ENCODE measurements at places on chromosomes 13 and 19.

- no peak for DNase-seq
Observed at GRCh38 chr19:4094291-4094690, 27.6 kb upstream of the ZBTB7A start.

DNA sequence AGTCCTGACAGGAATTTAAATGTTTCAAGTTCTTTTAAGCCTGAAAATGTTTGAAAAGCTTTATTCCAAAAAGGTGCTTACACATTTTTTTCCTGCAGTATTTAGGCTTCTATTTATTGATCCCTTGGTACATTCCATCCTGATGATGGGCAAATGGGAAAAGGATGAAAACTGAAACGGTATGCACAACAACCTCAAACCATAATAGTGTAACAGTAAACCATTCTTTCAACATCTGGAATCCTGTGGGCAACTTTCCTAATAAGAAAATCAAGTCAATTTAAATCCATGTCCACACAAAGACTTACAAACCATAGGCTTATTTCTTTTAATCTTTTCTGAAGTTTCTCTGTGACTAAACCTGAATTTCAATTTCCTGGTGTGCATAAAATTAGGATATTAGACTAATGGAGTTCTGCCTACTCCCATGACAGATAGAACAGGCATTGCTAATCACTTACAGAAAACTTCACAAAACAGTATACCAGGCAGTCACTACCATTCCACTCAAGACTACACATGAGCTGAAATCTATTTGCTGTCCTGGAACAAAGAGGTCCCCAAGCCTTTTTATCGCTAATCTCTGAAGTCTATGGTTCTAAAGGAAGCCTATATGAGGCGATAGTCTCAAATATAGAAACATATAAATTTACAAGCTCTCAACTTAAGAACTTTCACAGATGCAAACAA, 103.3 kb downstream of the DLEU7 start:
- DNase-seq, result no peak

- DNase-seq, result no peak
Observed at GRCh38 chr19:10283301-10284064, 3.3 kb upstream of the ICAM4 start.

DNA sequence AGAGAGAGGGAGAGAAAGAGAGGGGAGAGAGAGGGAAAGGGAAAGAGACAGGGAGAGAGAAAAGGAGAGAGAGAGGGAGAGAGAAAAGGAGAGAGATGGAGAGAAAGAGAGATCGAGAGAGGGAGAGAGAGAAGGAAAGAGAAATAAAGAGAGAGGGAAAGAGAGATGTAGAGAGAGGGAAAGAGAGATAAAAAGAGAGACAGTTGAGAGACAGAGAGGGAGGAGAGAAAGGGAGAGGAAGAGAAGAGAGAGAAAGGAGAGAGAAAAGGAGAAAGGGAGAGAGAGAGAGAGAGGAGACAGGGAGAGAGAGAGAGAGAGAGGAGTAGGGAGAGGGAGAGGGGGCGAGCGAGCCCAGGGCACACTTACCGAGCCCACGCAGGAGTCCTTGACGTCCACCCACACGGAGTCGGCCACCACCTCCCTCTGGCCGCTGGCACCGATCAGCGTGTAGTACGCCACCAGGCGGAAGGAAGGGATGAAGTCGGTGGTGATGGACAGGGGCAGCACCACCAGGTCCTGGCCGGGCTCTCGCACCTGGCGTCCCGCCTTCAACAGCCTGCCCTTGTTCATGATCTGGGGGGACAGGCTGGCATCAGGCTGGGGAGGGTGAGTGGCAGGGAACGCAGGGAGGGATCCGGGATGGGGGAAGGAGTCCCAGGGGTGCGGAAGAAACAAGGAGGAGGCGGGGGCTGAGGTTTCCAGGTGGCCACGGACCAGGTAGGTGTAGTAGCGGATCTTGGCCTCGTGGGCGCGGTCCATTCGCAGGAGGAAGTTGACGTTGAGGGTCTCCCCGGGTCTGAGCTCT, 10.0 kb downstream of the C3 start:
- DNase-seq, result no peak

- no peak for DNase-seq
Observed at GRCh38 chr13:93865235-93865634, 614.2 kb downstream of the DCT start.

DNA sequence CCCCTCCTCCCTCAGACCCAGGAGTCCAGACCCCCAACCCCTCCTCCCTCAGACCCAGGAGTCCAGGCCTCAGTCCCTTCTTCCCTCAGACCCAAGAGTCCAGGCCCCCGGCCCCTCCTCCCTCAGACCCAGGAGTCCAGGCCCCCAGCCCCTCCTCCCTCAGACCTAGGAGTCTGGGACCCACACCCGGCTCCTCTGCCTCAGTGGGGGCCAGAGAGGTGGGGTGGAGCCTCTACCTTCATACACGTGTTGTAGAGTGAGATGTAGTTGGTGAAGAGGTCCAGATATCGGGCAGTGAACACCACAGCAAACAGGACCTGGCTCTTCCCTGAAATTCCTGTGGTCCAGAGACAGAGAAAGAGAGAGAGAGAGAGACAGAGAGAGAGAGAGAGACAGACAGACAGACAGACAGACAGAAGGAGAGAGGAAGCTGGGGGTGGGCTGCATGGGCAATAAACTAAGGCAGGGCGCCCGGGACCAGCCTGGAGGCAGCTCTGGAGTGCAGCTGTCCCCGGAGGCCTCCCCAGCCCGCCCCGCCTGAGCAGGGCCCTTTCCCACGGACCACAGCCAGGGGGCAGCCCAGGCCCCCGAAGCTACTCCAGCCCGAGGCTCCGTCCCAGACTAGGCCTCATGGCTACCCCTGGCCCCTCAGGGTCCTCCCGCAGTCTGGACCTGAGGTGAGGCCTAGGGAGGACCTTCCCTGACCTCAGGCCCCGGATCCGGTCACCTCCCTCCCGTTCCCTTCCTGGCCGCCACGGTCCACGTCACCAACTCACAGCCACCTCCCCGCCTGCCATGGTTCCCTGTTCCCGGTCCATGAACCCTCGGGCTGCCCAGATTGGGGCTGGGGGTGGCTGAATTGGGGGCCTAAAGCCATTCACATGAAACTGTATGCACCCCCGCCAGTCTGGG, 907 bp downstream of the KDELR1 start:
- DNase-seq, result peak; percentile 46

DNA sequence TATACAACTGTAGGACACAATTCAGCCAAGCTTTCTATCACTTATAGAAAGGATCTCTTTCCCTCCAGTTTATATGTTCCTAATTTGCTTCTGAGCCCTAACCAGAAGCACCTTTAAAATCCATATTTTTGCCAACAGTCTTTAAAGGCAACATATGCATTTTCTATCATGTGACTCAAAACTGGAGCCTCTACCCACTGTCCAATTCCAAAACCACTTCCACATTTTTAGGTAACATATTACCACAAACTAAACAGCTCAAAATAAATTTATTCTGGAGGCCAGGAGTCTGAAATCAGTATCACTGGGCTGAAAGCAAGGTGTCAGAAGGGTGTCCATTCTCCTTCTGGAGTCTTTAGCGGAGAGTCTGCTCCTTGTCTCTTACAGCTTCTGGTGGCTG, 15.9 kb upstream of the EFNB2 start:
- no peak for DNase-seq

DNA sequence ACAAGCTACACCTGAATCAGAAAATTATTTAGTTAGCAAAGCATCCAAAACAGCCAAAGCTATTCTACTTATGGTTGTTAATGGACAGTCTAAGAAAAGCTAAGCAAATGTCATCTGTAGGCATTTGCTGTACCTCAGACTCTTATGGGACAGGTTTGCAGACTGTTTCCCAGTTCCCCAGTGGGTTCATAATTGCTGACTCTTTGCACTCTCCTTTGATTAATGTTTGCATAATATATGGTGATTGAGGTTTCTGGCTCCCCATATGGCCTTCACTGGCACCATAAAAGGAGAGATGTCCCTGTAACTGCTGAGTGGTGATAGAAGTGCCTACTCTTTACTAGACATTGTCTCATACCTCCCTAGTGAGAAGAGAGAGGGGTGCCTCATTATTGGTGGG, 142.1 kb downstream of the GPC6 start:
- DNase-seq, result no peak

DNA sequence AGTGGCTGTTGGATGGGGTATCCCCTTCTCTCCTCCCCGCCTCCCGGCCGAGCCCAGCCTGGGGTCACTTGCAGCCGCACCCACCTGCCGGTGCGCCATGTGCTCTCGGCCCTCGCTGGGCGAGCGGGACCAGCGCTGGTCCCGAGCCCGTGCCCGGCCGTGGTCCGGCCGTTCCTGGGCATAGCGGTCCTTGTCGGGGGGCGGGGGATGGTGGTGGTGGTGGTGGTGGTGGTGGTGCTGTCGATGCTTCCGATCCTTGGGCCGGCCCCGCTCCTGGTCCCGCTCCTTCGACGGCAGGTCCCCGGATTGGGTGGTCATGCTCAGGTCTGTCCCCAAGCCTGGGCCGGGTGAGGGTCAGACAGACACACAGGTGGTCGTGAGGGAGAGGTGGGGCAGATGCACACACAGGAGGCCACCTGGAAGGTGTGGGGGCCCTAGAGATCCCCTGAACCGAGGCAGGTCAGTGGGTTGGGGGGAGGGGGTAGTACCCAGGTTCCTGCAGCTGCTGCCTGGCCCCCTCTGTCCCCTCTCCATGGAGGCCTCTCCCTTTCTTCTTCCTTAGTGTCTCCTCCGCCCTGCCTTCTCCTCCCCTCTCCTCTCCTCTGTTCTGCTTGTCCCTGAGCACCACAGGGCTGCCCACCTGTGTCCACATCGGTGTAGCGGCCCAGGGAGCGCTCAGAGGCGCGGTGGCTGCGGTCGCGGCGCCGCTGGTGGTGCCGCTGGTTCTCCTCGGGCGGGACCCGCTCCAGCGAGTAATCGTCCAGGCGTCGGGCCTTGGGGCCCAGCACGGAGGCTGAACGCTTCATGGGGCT, 58.7 kb downstream of the IER2 start:
- no peak for DNase-seq

- DNase-seq, result no peak
Observed at GRCh38 chr13:33112766-33113165, 96.5 kb downstream of the KL start.

DNA sequence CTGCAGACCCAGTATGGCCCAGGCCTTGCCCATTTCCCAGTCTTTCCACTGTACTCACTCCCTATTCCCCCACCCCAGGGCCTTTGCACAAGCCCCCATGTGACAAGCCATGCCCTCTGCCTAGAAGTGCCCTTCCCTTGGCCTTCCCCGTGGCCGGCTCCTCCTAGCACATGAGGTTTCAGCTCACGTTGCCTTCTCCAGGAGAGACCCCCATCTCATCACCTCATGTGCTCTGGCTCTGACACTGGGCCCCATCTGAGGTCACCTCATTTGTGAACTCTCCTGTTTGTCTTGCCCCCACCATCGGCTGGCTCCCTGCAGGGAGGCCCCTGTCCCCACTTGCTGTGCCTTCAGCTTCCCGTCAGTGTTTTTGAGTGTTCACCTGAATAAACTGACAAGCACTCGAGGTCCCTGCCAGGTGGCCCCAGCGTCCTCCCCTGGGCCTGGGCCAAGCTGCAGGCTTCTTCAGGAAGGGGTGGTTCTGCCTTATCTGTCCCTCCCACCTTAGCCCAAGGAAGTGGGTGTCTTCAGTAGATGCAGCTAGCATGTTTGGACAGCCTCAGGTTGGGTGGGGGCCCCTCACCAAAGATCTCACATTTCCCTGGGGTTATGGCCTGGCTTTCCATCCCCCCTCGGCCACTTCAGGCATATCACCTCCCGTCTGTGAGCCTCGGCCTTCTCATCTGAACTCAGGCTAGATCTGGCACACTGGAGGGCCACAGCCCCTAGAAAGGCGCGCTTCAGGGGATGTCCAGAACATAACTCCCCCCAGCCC, 3.8 kb upstream of the SLC25A42 start:
- DNase-seq, result no peak

- DNase-seq, result no peak
Observed at GRCh38 chr13:51213173-51213728, 8.9 kb upstream of the FAM124A start.

GRCh38 chr13:88124142-88124541, 453.0 kb downstream of the SLITRK5 start:
- DNase-seq, result no peak

DNA sequence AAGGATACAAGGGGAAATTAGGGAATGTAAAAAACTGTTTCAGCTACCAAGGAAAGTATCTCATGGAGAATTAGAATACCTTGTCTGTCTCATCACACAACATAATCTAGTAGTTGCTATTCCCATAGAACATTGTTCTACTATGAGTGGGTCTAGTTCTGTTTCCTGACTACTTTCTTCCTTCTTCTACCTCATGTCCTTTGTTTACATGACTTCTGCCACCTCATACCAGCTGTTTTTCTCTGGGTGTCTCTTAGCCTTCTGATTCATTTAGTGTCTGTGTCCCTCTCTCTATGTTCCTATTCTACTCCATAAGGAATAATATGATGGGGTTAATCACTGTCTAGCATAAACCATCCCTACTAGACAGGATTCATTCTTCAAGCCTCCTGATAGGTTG, 887.3 kb downstream of the DIAPH3 start:
- no peak for DNase-seq

DNA sequence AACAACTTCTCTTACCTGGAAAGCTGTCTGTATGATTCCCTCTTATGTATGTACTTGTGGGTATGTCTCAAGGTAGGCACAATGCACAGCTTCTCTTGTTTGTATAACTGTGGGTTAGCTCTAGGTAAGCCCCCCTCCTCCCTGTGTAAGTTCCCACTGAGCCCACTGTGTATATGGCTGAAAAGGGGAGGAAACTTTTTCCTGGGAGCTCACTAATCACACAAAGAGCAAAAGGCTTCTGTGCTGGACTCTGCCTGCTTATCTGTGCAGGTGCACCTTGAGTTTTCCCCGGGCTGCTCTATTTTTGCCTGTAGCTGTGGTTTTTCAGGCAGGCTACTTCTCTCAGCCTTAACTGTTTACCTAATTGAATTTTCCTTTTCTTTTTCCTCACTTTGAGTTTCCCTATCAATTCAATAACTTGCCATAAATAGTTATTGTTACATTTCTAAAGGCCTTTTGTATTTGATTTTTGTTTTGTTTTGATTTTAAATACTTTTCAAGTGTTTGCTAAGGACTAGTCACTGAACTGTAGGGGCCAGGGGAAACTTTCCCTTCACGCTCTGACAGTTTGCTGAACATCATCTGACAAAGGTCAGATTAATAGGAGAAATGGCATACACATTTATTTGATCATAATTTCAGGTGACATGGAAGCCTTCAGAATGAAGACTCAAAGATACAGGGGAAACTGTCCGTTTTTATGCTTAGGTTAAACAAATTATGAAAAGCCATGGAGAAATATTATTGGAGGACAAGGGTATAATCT, 423.5 kb upstream of the ATXN8OS start:
- DNase-seq, result no peak

GRCh38 chr13:97339988-97340749, 93.8 kb upstream of the RAP2A start:
- DNase-seq, result no peak

- DNase-seq, result no peak
Observed at GRCh38 chr19:27828829-27829228, 1384.1 kb downstream of the UQCRFS1 start.

DNA sequence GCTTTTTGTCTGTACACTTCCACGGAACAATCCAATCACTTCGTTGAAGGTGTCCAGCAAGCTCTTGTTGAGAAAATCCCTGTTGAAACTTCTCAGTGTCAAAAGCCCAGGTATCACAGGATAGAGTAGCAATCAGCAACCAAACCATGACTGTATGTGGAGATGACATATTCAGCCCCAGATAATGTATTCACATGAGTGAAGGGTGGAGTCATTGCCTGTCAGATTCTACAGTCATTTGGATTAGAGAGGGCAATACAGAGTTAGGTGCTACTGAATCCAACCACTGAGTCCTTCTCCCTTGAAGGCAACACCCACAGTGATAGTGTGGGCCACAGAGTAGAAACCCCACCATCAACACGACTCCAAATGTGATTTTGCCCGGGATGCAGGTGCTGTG, 23.3 kb downstream of the ZNF627 start:
- DNase-seq, result no peak

Measured in stimulated activated CD4-positive, alpha-beta T cell treated with anti-CD3 and anti-CD28 coated beads, Interleukin-1b, Interleukin-23, amount 100 ng/mL, for 1 hour (primary cell).